Activated CD4-positive, alpha-beta T cell treated with anti-CD3 and anti-CD28 coated beads, Interleukin-2, amount 50 U/mL, for 1 hour (primary cell): ENCODE measurements at places on chromosomes 6 and 20.

DNA sequence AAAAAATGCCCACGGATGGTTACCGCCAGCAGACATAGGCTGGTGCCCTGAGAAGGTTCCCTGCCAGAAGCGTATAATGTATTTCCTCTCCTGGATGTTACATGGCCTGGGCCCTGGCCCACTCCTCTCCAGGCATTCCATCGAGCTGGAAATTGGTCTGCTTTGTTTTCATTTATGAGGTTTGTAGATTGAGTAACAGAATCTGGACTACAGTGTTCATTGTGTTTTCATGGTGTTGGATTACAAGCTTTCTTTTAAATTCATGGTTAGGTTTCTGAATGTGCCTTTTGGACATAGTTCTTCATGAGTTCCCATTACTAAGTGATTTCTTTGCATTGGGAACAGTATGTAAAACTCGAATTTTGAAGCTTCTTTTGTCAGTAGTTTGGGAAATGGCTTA lies 6.4 kb downstream of the TIAM2 start:
- DNase-seq: no peak

- DNase-seq: no peak
Measured at GRCh38 chr6:14614631-14615030, 497.1 kb downstream of the CD83 start.

DNA sequence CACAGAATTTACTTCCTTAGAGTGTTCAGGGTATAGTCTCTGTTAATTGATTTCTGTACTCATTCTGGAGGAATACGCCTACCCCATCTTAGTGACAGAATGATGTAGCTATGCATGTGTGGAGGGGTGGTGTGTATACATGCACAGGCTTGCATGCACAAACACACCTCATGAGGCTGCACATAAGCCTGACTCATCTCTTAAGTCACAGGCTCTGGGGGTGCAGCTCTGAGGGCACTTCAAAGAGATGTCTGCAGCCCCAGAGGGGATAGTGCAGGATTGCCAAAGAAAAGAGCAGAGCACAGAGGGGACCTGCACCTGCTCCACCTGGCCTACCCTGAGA lies 24.6 kb downstream of the TBX18 start:
- DNase-seq: no peak

- no peak for DNase-seq
Measured at GRCh38 chr20:36908603-36909002, 32.7 kb downstream of the TLDC2 start.

GRCh38 chr6:87382861-87383260 lies 24.9 kb upstream of the CFAP206 start:
- no peak for DNase-seq

GRCh38 chr20:38092915-38093314 lies 59.4 kb downstream of the RPRD1B start:
- no peak for DNase-seq

- no peak for DNase-seq
Measured at GRCh38 chr6:18501663-18502013, 114.5 kb downstream of the RNF144B start.

- no peak for DNase-seq
Measured at GRCh38 chr6:63928613-63929012, 293.0 kb downstream of the PHF3 start.
